Stimulated activated CD8-positive, alpha-beta memory T cell treated with anti-CD3 and anti-CD28 coated beads, Interleukin-4, amount 100 ng/mL, for 1 hour (primary cell): ENCODE measurements at places on chromosomes 1 and 21.

DNA sequence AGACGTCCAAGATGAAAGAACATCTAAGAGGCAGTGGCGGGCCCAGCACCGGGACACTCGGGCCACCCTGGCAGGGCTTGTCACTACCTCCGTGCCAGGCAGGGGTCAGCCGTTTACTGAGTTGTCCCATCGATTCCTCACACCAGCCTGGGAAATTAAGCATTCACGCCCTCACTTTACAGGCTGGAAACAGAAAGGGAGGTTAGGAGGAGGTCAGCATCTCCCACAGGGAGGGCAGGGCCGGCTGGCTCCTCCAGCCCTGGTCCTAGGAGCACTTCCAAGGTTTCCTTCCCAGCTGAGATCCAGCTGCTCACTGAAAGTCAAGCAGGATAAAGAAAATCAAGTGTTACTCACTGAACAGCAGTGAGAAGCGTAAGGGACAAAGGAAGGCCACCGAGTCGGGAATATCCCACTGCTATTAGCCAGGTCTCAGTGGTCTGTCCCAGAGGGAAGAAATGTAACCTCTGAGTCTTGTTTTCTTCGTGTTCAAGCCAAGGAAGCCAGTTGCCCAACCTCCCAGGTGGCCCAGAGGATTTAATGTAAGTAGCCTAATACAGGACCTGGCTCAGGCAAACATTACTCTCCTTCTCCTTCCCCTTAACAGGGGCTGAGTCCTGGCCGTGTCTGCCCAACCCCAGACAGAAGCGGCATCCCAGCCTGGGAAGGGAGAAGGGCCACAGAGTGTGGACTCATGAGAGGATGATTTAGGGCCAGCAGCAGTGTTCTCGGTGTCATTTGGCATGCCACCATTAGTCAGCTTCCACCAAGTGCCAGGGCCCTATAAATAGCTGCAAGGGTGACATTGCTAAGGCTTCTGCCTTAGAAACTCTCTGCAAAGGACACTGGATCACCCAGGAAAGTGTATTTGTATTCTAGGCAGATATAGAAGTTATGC is 203.1 kb upstream of the GALNT2 start:
- DNase-seq: no peak

GRCh38 chr21:46080171-46081021 is 17.5 kb upstream of the COL6A2 start:
- no peak for DNase-seq

DNA sequence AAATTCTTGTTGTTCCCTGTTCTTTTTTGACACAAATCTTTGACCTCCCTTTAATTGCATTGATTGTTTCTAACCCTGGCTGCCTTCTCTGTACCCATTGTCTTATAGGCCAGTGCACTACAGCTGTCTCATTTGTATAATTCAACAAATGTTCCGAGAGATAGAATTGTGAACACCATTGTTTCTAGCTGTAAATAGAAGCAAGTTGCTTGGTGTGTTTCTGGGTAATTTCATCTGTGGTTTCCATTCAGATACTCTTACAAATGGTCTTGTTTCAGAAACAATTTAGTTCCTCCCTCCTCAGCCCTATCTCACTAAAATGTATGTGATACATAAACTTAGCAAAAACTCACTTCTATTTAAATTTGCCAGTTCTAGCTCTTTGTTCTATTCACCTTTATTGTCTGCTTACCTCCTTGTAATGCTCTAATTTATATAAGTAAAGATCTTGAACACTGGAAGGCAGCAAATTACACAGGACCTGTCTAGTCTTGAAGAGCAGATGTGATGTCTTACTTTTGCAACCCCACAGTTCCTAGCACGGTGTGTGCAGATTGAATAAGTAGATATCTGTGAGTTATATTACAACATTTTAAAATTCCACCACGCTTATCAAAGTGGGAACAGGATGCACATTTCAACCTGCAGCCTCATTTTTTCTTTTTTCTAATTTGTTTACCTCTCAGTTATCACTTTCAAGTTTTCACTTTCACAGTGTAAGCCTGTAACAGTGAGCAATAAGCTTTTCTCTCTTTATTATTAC is 515.6 kb upstream of the ZP4 start:
- DNase-seq: no peak

DNA sequence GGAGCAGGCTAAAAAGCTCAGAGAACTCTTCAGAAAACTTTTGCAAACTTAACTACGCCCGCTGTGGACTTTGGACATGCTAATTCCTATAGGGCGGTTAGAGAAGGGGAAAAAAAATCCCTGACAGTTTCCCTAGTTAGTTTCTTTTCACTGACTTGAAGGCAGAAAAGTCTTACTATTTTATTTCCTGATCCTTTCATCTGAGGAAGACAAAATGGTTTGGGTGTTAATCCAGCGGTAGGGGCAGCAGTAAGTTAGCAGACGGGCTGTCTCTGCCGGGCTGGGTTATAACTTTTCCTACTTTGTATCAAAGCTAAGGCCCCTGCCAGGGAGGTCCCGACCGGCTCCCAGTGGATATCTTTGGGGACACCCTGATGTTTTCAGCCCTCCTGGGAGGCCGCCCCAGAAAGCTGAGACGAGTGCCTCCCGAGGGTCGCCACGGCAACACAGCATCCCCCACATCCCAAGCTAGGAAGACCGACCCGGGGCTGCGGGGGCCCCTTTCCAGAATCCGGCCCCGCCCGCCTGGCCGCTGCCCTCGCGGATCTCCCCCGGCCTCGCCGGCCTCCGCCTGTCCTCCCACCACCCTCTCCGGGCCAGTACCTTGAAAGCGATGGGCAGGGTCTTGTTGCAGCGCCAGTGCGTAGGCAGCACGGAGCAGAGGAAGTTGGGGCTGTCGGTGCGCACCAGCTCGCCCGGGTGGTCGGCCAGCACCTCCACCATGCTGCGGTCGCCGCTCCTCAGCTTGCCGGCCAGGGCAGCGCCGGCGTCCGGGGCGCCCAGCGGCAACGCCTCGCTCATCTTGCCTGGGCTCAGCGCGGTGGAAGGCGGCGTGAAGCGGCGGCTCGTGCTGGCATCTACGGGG is 162.6 kb downstream of the RUNX1 start:
- no peak for DNase-seq

GRCh38 chr1:156439036-156439776 is 61.4 kb downstream of the MEF2D start:
- DNase-seq: no peak

DNA sequence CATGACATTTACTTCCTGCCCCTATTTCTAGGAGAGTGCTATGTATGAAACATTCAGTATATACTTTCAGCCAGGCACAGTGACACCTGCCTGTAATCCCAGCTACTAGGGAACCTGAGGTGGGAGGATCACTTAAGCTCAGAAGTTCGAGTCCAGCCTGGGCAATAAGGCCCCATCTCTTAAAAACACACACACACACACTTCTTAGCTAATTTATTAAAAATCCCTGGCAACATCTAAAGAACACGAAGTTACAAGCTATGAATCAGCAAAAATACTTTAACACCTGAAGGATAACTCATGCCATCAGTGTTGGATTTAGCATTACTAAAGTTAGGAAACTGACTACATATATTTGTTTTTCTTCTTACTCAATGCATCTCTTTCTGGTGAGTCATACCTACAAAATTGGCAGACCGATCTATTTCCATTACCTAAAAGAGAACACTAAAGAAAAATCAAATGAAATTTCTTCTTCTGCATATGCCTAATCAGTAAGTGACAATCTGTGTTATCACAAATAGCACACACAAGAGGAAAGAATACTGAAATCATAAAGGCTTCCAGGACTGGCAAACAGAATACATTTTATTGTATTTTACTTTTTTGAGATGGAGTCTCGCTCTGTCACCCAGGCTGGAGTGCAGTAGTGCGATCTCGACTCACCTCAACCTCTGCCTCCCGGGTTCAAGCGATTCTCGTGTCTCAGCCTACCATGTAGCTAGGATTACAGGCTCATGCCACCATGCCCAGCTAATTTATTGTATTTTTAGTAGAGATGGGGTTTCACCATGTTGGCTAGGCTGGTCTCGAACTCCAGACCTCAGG is 41.4 kb downstream of the RNF115 start:
- no peak for DNase-seq

- no peak for DNase-seq
Measured at GRCh38 chr1:57897581-57897980, 473.7 kb upstream of the DAB1 start.

DNA sequence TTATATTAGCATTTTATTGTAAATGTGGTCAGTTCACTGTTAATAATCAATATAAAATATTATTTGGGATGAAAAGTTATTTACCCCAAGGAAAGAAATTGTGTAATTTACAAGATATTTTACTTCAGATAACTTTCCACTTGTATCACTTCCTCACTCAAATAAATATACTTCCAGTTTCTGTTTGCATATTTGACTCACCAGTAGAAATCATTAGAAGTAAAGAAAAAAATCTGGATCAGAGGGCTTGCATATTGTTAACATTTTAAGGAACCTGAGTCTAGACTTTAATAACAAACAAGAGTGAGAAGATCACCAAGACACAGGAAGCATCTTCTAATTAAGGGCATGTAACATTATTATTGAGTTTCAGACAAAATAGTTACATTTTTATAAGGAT is 347 bp upstream of the KRTAP20-4 start:
- no peak for DNase-seq

GRCh38 chr1:51910221-51911000 is 31.9 kb upstream of the NRDC start:
- no peak for DNase-seq

DNA sequence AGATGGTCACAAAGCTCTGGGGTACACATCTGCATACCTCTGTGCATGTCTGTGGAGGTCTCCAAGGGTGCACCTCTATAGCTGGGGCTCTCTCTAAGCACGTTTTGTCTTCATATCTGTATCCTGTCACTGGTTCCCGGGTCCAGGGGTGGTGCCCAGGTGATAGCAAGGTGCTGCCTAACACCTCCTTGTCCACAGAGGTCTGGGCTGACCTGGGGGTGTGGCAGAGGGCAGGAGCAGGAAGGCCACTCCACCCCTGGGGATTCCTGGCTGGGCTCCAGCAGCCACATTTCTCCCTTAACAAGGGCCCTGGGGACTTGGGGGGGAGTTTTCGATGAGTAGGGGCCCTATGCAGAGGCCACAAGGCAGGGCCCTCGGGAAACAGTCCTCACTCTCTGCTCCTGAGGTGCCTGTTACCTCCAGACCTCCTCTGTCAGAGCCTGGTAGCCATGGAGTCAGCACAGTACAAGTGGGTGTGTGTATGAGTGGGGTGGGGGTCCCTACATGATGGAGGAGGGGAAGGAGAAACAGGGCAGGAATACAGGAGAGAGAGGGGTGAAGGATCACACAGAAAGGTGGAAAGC is 7.0 kb upstream of the CDCP2 start:
- no peak for DNase-seq
